ENCODE measurements at places on chromosomes 4 and X. TPM values are rescaled to one million over a fixed set of nuclear protein-coding genes. Genes with fewer than 3 reads are reported as not detected.

CCSER1 gene
- 11.6 TPM for total RNA-seq

DNA sequence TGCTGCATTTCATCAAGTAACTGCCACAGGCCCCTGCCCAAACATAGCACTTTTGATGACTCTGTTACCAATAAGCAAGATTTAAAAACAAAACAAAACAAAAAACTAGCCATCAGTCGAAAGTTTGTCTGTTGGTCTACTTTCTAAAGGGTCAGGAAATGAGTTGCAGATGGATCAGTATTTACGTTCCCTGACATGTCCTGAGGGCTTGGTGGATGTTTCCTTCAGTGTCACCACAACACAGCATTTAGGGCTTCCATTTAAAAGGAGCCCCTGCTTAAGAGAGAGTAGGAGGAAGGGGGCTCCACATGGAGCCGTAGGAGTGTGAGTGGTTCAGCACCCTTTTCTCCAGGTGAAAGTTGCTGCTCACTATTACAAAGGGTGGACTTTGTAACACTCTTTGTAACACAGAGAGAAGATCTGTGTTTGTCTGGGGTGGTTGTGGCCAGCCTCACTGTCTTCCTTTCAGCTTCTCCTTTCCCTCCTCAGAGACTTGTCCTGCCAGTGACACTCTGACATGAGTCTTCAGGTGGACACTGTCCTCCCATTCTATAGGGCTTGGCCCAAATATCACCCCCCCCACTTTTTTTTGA lies 167.5 kb upstream of the PDE5A start:
- H3K36me3 ChIP-seq: no peaks in the 10 kb centered on the region
- H3K4me1 ChIP-seq: peaks cover 7% of the 10 kb centered on the region
- peaks cover 4% of the 10 kb centered on the region for H3K27me3 ChIP-seq
- no peak overlapping the region for H3K4me3 ChIP-seq
- no peak overlapping the region for H3K27ac ChIP-seq

DNA sequence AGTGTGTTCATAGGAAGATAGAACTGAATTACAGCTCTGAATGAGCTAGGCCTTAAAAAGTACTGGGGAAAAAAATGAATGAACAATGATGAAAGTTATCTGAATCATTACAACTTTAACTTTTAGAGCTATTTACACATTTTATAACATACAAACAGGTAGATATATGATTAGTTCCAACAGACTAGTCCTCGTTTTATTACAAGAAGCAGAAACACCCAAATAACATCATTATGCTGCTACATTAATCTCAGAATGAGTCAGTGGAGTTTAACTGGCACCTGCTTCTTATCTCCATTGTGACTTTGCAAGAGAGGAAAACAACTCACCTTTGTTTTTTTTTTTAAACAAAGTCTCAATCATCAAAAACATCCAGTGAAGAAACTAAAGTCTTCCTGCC lies 15.2 kb downstream of the ATP8A1 start:
- H3K36me3 ChIP-seq: no peaks in the 10 kb centered on the region
- no peak for DNase-seq

GRCh38 chr4:179530958-179531357 lies 2088.7 kb upstream of the AGA start:
- H3K27me3 ChIP-seq: no peaks in the 10 kb centered on the region
- H3K36me3 ChIP-seq: no peaks in the 10 kb centered on the region
- no peak overlapping the region for H3K27ac ChIP-seq

DNA sequence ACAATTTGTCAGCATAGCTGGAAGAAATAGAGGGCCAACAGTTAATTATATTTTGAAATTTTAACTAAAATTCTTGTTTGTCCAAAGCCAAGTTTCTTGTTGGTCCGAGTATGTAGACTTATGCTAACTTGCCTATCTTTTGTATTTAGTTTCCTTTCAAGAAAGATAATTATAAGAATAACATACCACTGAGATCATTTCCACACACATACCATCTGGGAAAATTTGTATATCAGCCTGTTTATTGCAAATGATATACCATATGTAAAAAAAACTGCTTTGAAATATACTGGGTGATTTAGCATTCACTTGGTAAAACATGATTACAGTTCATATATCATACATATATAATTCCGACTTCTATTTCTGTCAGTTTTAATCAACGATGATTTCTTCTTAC lies 84.7 kb upstream of the ANKRD50 start:
- no peak overlapping the region for H3K4me3 ChIP-seq
- no peaks in the 10 kb centered on the region for H3K27me3 ChIP-seq
- no peak for DNase-seq
- H3K4me1 ChIP-seq: no peaks in the 10 kb centered on the region
- H3K36me3 ChIP-seq: no peaks in the 10 kb centered on the region

DNA sequence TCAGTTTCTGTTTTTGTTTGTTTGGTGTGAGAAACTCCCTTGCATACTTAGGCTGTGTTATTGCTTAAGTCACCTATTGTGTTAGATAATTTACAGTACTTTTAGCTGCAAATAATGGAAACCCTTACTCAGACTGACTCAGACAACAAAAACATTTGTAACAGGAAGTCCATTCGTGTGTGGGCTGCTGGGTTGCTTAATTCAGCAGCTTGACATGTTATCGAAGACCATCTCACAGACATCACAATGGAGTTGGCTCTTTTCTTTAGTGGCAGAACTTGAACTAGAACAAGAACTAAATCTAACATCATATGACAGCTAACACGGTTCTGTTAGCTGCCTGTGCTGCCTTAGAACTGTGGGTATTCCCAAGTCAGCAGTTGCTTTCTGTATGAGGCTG lies 9.9 kb upstream of the GABRE start:
- H3K27me3 ChIP-seq: peaks cover 4% of the 10 kb centered on the region
- no peak overlapping the region for H3K27ac ChIP-seq
- no peak overlapping the region for H3K4me3 ChIP-seq
- no peaks in the 10 kb centered on the region for H3K4me1 ChIP-seq
